H9 (cell line): ENCODE measurements at places on chromosomes 11 and 22. TPM values are rescaled to one million over a fixed set of nuclear protein-coding genes. Genes with fewer than 3 reads are reported as not detected.

DNA sequence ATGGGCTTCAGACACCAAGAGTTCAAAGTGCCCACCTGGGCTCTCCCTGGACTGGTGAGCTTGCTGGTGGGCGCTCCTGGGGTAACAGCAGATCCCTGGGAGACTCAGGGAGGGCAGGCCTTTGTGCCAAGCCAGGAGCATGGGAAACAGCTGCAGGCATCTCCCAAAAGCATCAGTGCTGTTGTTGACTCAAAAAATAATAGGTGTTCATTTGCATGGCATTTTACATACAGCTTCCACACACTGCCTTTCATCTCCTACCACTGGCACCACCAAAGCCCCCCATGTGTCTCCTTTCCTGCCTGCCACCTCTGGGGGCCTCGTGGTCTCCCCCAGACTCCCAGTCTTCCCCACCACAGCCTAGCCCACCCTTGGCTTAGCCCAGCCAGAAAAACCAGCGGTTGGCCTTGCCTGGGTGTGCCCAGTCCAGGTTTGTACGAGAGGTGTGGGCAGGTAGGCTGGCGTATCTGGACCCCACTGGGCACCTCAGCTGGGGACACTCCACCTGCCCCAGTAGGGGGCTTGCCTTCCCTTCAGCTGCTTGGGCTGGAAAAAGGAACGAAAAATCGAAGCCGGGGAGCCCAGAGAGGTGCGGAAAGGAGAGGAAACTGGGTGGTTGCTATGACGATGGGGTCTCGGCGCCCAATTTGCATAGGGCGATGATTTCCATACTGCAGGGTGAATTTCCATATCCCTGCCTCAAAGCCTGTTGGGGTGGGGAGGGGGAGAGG, 15.0 kb downstream of the POU2F3 start:
- H3K36me3 ChIP-seq, result no peaks in the 10 kb centered on the region; the same call in 2 of the 3 replicates
- no peaks in the 10 kb centered on the region; the same call in 1 of the 2 replicates for H3K27me3 ChIP-seq
- peak; percentile 91 for DNase-seq
- H3K4me3 ChIP-seq, result peak overlapping the region; percentile 58
- peaks cover 17% of the 10 kb centered on the region for H3K4me1 ChIP-seq

GRCh38 chr11:6565988-6566703, 37.3 kb downstream of the RRP8 start:
- no peak for DNase-seq
- no peaks in the 10 kb centered on the region for H3K36me3 ChIP-seq
- H3K4me3 ChIP-seq, result no peak overlapping the region; the same call in 2 of the 3 replicates

- DNase-seq, result no peak
- no peak overlapping the region for H3K4me3 ChIP-seq
- peaks cover 35% of the 10 kb centered on the region for H3K36me3 ChIP-seq
- H3K4me1 ChIP-seq, result no peaks in the 10 kb centered on the region
- H3K27me3 ChIP-seq, result no peaks in the 10 kb centered on the region; the same call in 1 of the 2 replicates
- H3K27ac ChIP-seq, result no peak overlapping the region
These were observed 3.7 kb downstream of the RNH1 start for GRCh38 chr11:503179-503981.

DNA sequence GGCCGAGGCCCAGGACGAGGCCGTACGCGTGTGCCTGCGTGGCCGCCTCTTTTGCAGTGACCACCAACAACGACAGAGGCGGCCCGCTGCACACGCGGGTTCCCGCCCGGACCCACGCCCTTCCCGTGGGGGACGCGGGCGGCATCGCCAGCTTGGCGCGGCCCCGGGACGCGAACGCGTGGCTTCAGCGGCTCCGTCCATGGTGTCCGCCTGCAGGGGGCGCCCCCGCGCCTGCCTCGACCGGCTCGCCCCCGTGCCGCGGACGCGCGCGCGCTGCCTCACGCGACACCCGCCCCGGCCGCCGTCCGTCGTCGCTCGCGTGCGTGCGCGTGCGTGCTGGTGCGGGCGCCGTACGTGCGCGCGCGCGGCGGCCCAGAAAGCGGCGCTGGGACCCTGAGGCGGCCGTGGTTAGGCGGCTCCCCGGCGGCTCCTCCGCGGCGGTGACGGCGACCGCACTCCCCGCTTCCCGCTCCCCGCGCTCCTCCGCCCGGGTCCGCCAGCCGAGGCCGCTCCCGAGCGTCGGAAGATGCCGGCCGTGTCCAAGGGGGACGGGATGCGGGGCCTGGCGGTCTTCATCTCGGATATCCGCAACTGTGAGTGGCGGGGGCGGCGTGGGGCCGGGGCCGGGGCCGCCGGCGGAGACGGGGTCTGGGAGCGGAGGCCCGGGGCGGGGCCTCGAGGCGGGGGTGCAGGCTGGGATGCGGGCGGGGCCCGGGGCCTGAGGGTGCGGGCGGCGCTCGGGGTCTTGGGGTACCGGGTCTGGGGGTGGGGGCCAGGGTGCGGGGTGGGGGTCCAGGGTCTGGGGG, at the start of gene AP2A2:
TSS of gene AP2A2 (plus strand) at position 375 of the 806 bp plus-strand sequence. CDS start at position 527, 152 bp downstream.
- peak; percentile 86 for DNase-seq
- peak within 1 kb of the TSS; percentile 87 for H3K4me3 ChIP-seq
- H3K27me3 ChIP-seq, result no peaks in the 10 kb centered on the region

GRCh38 chr11:45324459-45324858, 38.3 kb upstream of the SYT13 start:
- DNase-seq, result no peak
- no peaks in the 10 kb centered on the region for H3K27me3 ChIP-seq
- H3K4me1 ChIP-seq, result no peaks in the 10 kb centered on the region
- no peak overlapping the region for H3K27ac ChIP-seq
- no peak overlapping the region for H3K4me3 ChIP-seq

OR10D3 gene
- not detected in 2 replicates for total RNA-seq

BTG4 gene
- not detected in 2 replicates for total RNA-seq

CCDC88B gene
- total RNA-seq, result 11.2 and 12.2 TPM in 2 replicates

GRCh38 chr11:96361778-96362177, 18.8 kb upstream of the MAML2 start:
- no peak for DNase-seq
- H3K4me1 ChIP-seq, result no peaks in the 10 kb centered on the region; the same call in 1 of the 2 replicates
- no peaks in the 10 kb centered on the region for H3K36me3 ChIP-seq
- no peak overlapping the region for H3K27ac ChIP-seq

CLNS1A gene
- total RNA-seq, result 152 and 165 TPM in 2 replicates

- H3K4me1 ChIP-seq, result peaks cover 15% of the 10 kb centered on the region; the same call in 1 of the 2 replicates
- no peaks in the 10 kb centered on the region; the same call in 2 of the 3 replicates for H3K36me3 ChIP-seq
These were observed 85.7 kb downstream of the WNT11 start for GRCh38 chr11:76120513-76121101.

DNA sequence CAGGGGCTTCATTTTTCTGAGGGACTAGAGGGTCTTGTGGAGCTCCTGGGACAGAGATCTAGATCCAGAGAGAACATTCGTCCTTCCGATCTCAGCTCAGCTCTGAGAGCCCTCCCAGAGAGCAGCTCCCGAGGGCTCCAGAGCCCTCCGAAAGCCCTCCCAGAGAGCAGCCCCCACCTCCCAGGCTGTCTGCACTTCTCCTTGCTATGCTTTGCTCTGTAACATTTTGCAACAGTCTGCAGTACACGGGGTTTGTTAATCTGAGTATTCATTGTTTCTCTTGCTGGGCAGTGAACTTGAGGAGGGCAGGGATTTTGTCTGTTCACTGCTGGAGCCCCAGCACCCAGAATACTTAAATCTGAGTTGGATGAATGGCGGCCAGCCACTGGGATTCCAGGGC, 2.6 kb downstream of the GGA1 start:
- H3K36me3 ChIP-seq, result peaks cover 12% of the 10 kb centered on the region
- no peak for DNase-seq
- no peaks in the 10 kb centered on the region for H3K4me1 ChIP-seq
- H3K27ac ChIP-seq, result no peak overlapping the region
- H3K27me3 ChIP-seq, result no peaks in the 10 kb centered on the region
- no peak overlapping the region for H3K4me3 ChIP-seq

GRCh38 chr11:68412593-68413475, 47.7 kb upstream of the PPP6R3 start:
- peaks cover 22% of the 10 kb centered on the region; the same call in 2 of the 3 replicates for H3K36me3 ChIP-seq
- H3K4me1 ChIP-seq, result no peaks in the 10 kb centered on the region
- H3K27me3 ChIP-seq, result no peaks in the 10 kb centered on the region
- no peak overlapping the region for H3K4me3 ChIP-seq

GRCh38 chr11:90895850-90896249, 673.0 kb upstream of the CHORDC1 start:
- no peaks in the 10 kb centered on the region for H3K4me1 ChIP-seq
- H3K4me3 ChIP-seq, result no peak overlapping the region
- H3K27ac ChIP-seq, result no peak overlapping the region
- no peaks in the 10 kb centered on the region for H3K27me3 ChIP-seq
- no peaks in the 10 kb centered on the region for H3K36me3 ChIP-seq
